ENCODE measurements at places on chromosomes 1 and 21. TPM values are rescaled to one million over a fixed set of nuclear protein-coding genes. Genes with fewer than 3 reads are reported as not detected.

Gene KLHDC9
- polyA plus RNA-seq: 32.2 TPM

Gene RGS4
- 2.0 TPM for polyA plus RNA-seq

Gene RGS8
- polyA plus RNA-seq: not detected

Gene YOD1
- 2.7 TPM for polyA plus RNA-seq

Gene SYCP1
- not detected for polyA plus RNA-seq

Gene SPATA21
- polyA plus RNA-seq: not detected

Gene KCNA2
- 0.09 TPM for polyA plus RNA-seq

Gene DIO1
- 40.6 TPM for polyA plus RNA-seq

Gene NIBAN1
- 2.6 TPM for polyA plus RNA-seq

Gene COG2
- 17.9 TPM for polyA plus RNA-seq

Gene TIE1
- polyA plus RNA-seq: 15.0 TPM

Gene AQP10
- polyA plus RNA-seq: not detected

Gene FOXD3
- 0.17 TPM for polyA plus RNA-seq

Gene UBQLN4
- 24.6 TPM for polyA plus RNA-seq

Gene ANKRD45
- 1.2 TPM for polyA plus RNA-seq

Gene NEXN
- 6.5 TPM for polyA plus RNA-seq

Gene NUDT17
- 5.5 TPM for polyA plus RNA-seq

Gene TMPRSS3
- 3.0 TPM for polyA plus RNA-seq

Gene TGFB2
- polyA plus RNA-seq: 1.4 TPM

Gene TMEM240
- 1.7 TPM for polyA plus RNA-seq

Gene OR2T35
- polyA plus RNA-seq: not detected

Gene DDAH1
- 98.9 TPM for polyA plus RNA-seq

Gene CLIC4
- 72.7 TPM for polyA plus RNA-seq

Gene PODN
- 1.4 TPM for polyA plus RNA-seq

Gene FCRL1
- not detected for polyA plus RNA-seq

Gene GPA33
- not detected for polyA plus RNA-seq

Gene FAM72D
- 0.24 TPM for polyA plus RNA-seq

Gene DENND2D
- 45.3 TPM for polyA plus RNA-seq

Gene REN
- 1,159 TPM for polyA plus RNA-seq

Gene TNFSF4
- polyA plus RNA-seq: 0.58 TPM

Gene KRTAP19-1
- polyA plus RNA-seq: not detected

Gene LRRC3
- polyA plus RNA-seq: 0.60 TPM
